ENCODE measurements at places on chromosomes 5 and 9.

DNA sequence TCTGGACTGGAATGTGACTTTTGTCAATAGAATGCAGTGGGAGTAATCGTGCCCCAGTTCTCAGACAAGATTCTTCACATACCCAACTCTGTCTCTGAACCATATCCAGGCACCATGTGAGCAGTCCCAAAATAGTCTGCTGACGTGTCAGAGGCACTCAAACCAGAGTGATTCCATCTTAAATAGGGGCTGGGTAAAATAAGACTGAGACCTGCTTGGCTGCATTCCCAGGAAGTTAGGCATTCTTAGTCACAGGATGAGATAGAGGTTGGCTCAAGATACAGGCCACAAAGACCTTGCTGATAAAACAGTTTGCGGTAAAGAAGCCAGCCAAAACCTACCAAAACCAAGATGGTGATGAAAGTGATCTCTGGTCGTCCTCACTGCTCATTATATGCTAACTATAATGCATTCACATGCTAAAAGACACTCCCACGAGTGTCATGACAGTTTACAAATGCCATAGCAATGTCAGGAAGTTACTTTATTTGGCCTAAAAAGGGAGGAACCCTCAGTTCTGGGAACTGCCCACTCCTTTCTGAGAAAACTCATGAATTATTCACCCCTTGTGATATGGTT lies 16.9 kb upstream of the PLCXD3 start:
- no peak for DNase-seq

GRCh38 chr5:56011835-56012234 lies 17.1 kb upstream of the IL6ST start:
- no peak for DNase-seq

DNA sequence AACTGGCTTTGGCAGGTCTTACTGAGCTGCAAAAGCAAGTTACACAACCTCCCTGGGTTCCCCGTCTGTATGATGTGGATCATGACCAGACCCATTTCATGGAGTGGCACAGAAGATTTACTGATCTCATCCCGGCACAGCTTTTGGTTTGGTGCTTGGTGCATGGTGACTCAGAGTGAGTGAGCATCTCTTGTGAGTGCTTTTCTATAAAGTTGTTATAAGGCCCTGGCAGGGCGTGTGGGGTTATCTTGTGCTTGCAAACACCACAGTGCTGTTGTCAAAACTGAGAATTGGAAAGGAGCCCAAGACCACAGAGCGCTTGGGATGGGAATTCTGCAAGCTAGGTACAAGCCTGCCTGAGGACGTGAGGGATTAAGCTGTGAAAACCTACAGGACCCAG lies 425.2 kb downstream of the GADD45G start:
- DNase-seq: no peak

DNA sequence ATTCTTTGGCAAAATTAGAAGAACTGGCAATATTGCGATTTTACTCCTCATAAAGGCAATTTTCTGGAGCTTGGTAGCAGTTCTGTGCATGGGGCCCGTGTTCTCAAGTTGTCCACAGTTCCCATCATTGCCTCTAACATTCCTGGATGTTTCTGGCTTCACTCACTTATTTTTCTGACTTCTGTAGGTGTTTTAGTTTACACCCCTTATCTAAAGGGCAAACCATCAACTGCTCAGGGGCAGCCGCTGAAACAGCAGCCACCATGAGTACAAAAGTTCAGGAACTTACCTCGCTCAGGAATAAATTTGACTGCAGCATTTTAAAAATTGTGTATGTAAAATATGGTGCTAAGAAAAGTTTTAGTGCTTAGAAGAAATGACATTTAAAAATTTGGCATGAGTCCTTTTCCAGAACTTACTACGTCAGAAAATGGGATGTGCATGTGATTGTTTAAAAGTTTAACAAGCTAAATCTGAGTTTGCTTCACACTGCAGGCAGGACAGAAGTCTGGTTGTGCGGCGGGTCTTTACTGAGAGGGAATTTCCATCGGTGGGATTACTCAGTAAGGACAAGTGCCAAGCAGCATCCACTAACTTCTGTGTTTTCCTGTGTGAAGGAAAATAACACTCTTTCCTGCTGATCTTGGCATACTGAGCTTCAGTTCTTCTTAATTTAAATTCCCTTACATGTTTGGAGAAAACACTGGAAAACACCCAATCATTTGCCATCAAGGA lies 261.7 kb downstream of the MAT2B start:
- no peak for DNase-seq

- no peak for DNase-seq
Measured at GRCh38 chr5:14714706-14715105, 50.2 kb downstream of the OTULIN start.

DNA sequence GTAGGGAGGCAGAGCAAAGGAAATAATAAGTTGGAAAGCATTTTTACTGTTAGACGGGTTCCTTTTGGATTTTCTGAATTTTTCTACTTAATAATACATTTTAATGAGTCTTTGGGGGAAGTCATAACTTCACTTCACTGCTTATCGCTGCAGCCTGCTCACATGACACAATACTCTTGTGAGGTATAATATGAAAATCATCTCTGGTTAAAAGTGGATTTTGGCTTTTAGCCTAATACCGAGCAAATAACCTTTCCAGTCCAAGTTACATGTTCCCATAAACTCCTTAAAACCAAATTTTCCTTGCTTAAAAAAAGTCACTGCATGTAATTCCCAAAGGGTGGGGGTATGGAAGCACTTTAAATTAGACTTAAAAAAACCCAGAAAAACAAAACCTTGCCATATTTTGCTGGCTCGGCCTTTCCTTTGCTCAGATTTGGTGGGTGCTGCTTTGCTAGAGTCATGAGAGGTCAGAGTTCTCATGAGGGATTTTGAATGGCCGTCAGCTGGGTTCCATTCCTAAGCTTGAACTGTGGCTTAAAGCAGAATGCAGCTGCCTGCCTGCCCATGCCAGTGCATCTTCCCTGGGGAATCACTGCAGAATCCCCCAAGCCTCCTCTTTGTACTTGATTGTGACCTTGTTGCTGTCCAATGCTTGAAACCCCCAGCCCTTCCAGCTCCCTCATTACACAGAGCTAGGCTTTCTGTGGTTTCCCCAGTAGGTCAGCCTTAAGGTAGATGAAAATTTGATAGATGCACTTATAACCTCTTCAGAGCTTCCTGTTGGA lies 331.8 kb downstream of the KDM4C start:
- DNase-seq: no peak

GRCh38 chr5:120545951-120546350 lies 81.9 kb downstream of the PRR16 start:
- DNase-seq: no peak

GRCh38 chr5:116084287-116084691 lies 536 bp upstream of the COMMD10 start:
- DNase-seq: no peak

DNA sequence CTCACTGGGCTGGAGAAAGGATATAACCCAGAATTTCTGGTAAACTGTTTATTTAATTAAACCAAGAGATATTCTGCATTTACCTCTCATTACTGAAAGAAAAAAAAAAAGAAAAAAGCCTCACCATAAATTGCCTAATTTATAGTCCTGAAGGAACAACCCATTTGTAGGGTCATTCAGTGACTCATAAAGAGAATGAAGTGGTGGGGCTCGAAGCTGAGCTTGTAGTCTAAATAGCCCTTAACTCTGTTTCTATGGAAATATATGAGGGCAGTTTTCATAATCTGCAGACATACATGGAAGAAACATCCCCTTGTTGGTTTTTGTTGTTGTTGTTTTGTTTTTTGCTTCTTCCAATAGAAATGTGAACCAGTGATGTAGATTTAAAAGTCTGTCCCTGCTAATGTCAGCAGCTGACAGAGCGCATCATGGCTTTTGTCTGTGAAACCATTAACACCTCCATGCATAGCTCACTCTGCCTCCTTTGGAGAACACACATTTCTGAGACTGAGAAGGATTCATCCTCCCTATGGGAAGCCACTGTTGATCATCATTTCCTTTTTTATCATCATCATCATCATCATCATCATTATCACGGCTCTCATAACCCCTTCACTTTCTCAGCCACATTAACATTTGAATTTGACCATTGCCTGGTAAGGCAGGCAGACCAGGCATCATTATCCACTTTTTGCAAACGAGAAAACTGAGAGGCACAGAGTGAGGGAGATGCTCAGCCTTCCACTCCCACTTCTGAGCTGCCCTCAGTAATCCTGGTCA lies 67.9 kb upstream of the SAP30L start:
- DNase-seq: no peak

- DNase-seq: no peak
Measured at GRCh38 chr9:1335174-1335573, 285.0 kb downstream of the DMRT2 start.

- DNase-seq: no peak
Measured at GRCh38 chr5:9699681-9700080, 69.5 kb upstream of the TAS2R1 start.
